ENCODE measurements at places on chromosomes 7 and 10.

- DNase-seq, result no peak
Observed at GRCh38 chr7:92296880-92297445, 51.2 kb downstream of the ANKIB1 start.

- DNase-seq, result peak; percentile 72
Observed at GRCh38 chr7:121748546-121748945, 124.4 kb upstream of the PTPRZ1 start.

- no peak for DNase-seq
Observed at GRCh38 chr10:43983405-43983804, 334.7 kb upstream of the ZNF32 start.

GRCh38 chr7:50962962-50963374 lies 180.3 kb upstream of the GRB10 start:
- peak; percentile 43 for DNase-seq

DNA sequence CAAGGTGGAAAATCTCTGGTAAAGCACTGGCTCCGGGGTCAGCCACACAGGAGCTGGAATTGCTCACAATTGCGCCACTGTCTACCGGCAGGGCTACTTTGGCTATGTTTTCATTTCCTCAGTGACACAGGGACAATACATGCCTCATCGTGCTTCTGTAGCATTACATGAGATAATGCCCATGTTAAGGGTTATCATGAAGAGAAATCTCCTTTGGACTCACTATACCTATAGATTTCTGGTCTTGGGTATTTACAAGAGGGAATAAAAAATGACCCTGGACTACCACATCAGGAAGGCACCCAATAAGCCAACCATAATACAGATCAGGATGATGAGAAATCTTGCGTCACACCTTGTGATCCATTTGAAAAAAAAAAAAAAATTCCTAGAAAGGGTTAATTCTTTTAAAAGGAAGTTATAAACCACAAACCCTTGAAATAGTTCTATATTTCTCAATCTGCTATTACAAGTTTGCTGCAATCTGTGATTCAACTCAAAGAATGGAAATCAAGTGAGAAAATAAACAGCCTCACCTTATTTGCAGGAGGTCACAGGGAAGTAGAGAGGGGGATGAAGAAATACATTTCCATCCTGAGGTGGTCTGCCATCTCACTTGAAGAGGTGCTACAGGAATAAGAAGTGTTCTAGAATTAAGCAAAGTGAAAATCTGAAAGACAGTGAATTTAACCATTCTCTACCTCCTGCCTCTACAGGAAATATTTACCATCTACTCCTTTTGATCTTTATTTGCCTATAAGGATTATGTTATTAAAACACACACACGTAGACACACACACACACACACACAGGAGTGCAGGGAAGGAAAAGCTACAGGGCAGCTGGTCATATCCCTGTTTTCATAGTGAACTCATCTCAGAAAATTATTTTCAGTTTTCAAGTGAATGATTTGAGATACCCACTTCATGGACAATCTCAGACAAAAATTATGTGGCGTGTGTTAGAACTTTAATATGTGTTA lies 231.3 kb upstream of the CELF2 start:
- DNase-seq, result peak; percentile 72

DNA sequence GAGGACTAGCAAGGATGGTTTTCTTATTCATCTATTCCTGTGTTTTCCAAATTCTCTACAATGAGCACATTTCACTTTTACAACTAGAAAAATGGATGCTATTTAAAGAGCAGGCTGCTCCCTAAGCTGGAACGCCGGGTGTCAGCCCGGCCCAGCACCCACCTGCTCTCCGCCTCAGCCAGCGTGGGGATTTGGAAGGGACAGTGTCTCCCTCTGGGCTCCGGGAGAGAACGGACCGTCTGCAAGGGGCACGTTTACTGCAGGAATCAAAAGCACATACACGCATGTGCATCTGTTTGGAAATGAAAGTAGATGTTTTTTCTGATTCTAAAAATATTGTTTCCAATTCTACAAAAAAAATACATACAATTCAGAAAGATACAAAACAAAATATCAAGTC lies 2.3 kb upstream of the JAKMIP3 start:
- DNase-seq, result no peak

GRCh38 chr7:24025094-24025493 lies 258.9 kb upstream of the NPY start:
- peak; percentile 2 for DNase-seq

DNA sequence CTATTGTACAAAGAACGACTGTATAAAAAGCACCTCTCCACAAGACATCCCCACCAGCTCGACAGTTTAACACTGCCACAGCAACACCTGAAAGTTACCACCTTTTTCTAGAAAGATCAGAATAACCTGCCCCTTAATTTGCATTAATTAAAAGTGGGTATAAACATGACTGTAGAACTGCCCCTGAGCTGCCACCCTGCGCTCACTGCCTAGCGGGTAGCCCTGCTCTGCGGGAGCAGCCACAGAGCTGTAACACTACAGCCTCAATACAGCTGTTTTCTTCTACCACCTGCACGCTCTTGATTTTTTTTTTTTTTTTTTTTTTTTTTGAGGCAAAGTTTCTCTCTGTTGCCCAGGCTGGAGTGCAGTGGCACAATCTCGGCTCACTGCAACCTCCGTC lies 140.9 kb downstream of the PARD3 start:
- no peak for DNase-seq

GRCh38 chr7:42939457-42940240 lies 7.5 kb downstream of the MRPL32 start:
- DNase-seq, result no peak

GRCh38 chr7:88437132-88437531 lies 130.4 kb upstream of the STEAP4 start:
- DNase-seq, result no peak

DNA sequence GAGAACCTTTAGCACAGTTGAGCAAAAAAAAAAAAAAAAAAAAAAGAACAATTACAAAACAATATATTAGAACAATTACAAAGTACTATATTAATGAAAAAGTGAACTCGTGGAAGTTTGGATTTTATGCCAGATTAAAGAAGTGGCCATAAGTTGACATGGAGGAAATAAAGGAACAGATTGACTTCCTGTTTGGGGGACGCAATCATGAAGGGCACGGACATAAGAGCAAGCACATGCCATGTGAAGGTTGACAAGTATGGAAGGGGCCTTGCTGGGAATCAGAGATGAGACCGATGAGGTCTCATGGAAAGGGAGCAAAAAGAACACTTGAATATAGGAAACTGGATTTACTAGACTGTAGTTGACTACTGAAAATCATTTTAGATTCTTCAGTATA lies 61.7 kb downstream of the ICA1 start:
- DNase-seq, result no peak

DNA sequence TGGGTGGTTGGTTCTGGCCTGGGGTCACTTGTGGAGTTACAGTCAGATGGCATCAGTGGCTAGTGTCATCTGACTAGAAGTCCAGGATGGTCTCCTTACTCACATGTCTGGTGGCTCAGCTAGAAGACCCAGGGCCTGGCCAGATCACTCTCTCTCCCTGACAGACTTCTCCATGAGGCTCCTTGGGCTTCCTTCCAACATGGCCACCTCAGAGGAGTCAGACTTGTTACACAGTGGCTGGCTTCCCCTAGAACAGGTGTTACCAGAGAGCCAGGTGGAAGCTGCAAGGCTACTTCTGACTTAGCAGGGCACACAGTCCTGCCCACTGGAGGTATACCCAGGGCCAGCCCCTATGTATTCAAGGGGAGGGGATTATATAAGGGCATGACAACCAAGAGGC lies 44.2 kb upstream of the MYL10 start:
- DNase-seq, result no peak

GRCh38 chr7:17289074-17289645 lies 9.3 kb upstream of the AHR start:
- no peak for DNase-seq

- no peak for DNase-seq
Observed at GRCh38 chr10:71462062-71462935, 65.6 kb downstream of the CDH23 start.

- DNase-seq, result no peak
Observed at GRCh38 chr7:45662540-45663166, 88.5 kb downstream of the ADCY1 start.

DNA sequence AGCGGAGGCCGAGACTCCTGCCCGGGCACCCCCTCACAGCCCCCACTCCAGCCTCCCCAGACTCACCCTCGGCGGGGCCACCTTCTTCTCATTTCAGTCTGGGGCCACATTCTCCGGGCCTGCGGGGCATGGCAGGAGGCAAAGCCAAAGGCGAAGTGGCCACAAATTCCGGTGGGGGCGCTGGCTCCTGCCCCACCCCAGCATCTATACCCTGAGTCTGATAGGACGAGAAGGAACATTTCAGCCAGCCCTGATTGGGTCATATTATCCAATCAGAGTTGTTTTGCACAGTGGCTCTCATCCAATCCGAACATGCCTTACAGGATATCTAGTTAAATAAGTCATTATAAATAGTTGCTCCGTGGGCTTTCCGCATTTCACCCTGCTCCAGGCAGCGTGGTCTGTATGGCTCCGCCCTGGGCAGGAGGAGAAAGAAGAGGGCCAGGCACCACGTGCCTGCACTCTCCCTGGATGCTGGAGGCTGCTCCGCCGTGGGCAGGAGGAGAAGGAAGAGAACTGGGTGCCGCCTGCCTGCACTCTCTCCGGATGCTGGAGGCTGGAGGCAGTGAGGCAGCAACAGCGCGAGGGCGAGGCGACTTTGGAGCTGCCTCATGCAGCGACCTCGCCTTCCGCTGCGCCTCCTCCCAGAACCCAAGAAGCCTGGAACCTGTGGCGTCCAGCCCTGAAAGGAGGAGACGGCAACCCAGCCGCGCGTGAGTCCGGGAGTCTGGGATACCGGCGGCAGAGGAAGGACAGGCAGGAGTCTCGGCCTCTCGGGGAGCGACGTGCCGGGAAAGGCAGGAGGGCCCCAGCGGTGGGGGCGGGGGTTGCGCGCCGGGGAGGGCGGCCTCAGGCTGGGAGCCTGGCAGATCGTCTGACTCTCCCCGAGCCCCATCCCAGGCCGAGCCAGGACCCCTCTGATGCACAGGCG lies 162.9 kb downstream of the ZNF33B start:
- DNase-seq, result peak; percentile 2

GRCh38 chr10:22723343-22723779 lies 9.0 kb upstream of the PIP4K2A start:
- no peak for DNase-seq

DNA sequence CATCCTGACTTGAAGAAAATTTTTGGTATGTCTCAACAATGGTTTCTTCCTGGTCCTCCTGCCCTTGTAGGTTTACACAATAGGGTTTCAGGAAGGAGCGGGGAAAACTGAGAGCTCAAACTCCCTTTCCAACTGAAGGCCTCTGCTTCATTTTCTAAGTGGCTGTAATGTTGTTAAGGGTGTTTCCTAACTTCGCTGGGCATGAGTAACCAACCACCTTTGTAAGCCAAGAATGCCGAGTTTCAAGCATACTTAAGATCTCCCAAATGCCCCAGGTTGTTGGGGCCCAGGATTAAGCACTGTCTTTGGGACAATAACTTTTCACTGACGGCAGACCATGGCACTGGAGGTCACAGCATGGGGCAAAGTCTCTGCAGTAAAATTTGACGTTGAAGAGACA lies 33.6 kb upstream of the DRGX start:
- peak; percentile 37 for DNase-seq

DNA sequence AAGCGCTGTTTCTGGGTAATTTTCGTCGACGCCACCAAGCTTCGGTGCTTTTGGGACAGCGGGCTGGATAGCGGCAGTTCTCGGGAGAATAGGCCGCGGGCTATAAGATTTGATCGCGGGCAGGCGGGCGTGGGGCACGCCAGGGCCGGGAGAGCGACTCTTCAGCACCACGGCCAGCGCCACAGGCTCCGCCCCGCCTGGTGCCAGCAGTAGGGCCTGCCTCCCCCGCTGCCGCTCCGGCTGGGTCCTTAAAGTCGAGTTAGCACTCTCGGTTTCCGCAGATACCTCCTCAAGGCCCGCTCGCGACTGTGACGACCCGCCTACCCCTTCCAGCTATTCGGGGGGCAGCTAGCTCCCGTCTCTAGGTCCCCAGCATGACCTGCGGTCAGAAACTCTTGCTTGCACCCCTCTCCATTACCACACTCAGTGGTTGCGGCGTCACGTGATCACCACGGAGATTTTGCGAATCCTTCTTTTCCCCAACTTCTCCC lies 9.4 kb downstream of the NXPH1 start:
- DNase-seq, result peak; percentile 50

DNA sequence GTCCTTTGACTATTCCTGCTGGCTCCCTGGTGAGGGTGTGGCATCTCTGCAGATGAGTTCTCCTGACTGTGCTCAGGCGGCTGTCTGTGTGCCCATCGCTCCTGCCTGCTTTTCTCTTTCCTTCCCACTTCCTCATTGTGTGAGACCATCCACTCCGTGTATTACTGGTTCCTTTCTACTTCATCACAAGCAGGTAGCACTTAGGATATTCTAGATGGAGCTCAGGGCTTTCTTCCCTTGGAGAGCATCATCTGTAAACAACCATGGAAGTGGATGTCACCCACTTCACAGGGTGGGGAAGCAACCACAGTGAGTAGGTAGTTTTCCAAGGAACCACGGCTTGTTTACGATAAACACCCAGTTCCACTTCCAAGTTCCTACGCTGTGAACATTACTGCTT lies 15.7 kb downstream of the DNAJB6 start:
- DNase-seq, result no peak

DNA sequence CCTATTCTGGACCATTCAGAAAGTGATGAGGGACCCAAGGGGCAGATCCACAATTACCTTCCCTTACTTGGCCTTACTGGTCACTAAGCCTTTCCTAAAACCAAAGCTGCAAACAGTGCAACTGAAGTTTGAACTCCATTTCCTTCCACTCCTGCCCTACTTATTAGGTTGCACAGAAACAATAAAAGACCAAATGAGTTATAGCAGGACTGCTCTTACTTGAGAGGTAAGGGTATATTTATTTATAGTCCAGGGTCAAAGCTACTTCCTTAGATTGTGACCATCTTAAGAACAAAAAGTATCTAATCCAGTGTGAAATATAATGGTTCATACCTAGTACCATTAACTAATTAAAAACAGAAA lies 27.0 kb downstream of the CDK6 start:
- DNase-seq, result no peak

- DNase-seq, result no peak
Observed at GRCh38 chr10:72842164-72842563, 51.4 kb upstream of the OIT3 start.

- peak; percentile 34 for DNase-seq
Observed at GRCh38 chr7:15686295-15686956, at the start of gene MEOX2. Gene MEOX2 (minus strand): TSS chr7:15686683. CDS start chr7:15686402, 281 bp downstream.

- DNase-seq, result no peak
Observed at GRCh38 chr10:17239345-17240085, 11.5 kb downstream of the VIM start.

GRCh38 chr10:13750299-13751190 lies 163.8 kb downstream of the PRPF18 start:
- DNase-seq, result no peak

- DNase-seq, result no peak
Observed at GRCh38 chr7:139603282-139603681, 79.8 kb downstream of the CLEC2L start.

- DNase-seq, result no peak
Observed at GRCh38 chr7:25964483-25964991, 187.5 kb upstream of the NFE2L3 start.

GRCh38 chr10:9858816-9859215 lies 1158.9 kb upstream of the CELF2 start:
- peak; percentile 6 for DNase-seq
